ENCODE measurements at places on chromosomes 13 and 19.

- no peak for DNase-seq
Measured at GRCh38 chr13:65582160-65582559, 1648.0 kb downstream of the PCDH9 start.

GRCh38 chr19:16715611-16716010 is 4.0 kb upstream of the NWD1 start:
- no peak for DNase-seq

DNA sequence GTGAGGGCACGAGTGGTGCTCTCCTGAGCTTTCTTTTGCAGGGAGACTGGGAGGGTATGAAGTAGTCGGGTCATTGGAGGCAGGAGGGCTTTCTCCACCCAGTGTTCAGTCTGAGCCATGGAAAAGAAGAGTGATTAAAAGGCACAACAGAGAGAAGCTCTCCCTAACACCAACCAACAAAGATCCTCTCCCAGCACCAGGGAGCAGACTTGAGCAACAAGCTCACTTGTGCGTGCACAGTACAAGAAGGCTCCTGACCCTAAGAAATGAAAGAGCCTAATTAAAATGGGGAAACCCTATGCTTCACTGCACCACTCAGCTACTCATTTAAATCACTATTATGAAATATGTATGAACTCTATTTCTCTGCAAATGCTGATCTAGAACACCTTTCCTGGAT is 276.3 kb upstream of the SOX21 start:
- no peak for DNase-seq

- DNase-seq, result no peak
Measured at GRCh38 chr19:4722671-4723594, 709 bp downstream of the DPP9 start.

DNA sequence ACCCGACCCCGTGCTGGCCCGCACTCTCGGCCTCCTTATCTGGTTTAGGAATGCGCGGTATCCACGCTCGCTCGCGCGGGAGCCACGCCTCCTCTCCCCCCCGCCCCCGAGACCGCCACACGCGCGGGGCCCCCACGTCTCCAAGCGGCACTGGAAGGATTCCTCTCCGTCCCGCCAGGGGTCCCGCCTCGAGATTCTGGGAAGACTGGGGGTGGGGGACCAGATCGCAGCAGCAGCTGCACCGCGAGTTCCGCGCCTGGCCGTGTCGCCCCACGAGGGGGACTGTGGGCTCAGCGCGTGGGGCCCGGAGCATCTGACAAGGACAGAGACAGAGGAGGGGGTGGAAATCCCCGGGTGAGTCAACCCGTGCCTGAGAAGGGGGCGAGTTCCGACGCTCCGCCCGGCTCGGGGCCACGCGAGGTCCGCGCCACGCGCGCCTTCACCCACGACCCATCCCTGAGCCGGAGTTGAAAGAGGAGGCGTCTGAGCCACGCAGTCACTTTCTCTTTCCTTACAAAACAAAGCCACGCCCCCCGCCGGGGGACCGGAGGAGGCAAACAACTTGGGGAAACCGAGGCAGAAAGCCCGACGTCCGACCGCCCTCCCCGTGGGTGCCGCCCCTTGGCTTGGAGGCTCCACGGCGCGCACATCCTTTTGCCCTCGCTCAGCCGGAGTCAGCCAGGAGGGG is 814 bp downstream of the S1PR2 start:
- DNase-seq, result peak; percentile 84

GRCh38 chr13:19695428-19695827 is 62.0 kb downstream of the MPHOSPH8 start:
- DNase-seq, result no peak

- no peak for DNase-seq
Measured at GRCh38 chr13:74794582-74794981, 660.4 kb upstream of the KLF12 start.

- DNase-seq, result no peak
Measured at GRCh38 chr19:14503285-14503684, 7.4 kb upstream of the GIPC1 start.

DNA sequence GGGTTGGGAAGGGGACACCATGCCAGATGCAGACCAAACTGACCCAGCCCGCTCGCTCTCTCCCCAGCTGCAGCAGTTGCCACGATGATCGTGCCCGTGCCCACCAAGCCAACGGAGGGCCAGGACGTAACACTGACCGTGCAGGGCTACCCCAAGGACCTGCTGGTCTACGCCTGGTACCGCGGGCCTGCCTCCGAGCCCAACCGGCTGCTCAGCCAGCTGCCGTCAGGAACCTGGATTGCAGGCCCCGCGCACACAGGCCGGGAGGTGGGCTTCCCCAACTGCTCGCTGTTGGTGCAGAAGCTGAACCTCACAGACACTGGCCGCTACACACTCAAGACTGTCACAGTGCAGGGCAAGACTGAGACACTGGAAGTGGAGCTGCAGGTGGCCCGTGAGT is 8.8 kb downstream of the CEACAM16 start:
- DNase-seq, result no peak

DNA sequence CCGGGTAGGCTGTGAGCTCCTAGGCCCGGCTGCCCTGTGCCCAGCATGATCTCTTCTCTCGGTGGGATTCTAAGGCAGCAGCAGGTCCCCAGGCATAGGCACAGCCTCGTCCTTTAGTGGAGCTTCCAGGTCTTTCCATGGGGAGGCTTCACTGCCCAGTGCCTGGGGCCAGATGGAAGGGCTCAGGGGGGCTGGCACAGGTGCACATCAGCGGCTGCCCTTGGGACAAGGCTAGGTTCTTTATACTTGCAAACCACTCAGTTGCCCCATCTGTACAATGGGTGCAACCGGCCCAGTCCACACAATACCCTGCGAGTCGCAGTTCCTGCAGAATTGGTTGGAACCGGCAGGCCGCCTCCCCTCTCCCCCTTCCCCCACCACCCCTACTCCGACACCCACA is 14.2 kb downstream of the KCTD15 start:
- DNase-seq, result no peak

- DNase-seq, result no peak
Measured at GRCh38 chr13:99966064-99966805, 5.3 kb downstream of the ZIC5 start.

DNA sequence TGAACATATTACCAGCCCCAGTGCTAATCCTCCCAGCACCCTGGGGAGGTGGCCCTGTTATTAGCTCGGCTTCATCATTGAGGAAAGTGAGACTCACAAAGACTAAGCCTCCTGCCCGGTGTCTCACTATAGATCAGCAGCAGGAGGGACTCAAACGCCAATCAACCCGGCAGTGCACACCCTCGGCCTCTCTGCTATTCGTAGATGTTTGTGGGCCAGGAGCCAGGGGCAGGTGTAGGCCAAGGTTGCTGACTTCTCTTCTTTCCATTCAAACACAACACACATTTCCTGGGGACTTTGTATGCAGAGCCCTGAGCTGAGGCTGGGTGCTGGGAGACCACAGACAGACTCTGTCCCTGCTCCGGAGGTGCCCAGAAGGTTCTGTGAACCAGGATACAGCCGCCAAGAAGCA is 9.4 kb upstream of the SBK3 start:
- DNase-seq, result no peak

- DNase-seq, result peak; percentile 71
Measured at GRCh38 chr19:39410017-39410830, 2.2 kb upstream of the PLEKHG2 start.

- no peak for DNase-seq
Measured at GRCh38 chr13:110520431-110521295, 40.9 kb downstream of the RAB20 start.

- DNase-seq, result no peak
Measured at GRCh38 chr19:6887316-6887715, at the start of gene ADGRE1. ADGRE1 (plus strand) TSS chr19:6887579; CDS start chr19:6887609, 30 bp downstream.

DNA sequence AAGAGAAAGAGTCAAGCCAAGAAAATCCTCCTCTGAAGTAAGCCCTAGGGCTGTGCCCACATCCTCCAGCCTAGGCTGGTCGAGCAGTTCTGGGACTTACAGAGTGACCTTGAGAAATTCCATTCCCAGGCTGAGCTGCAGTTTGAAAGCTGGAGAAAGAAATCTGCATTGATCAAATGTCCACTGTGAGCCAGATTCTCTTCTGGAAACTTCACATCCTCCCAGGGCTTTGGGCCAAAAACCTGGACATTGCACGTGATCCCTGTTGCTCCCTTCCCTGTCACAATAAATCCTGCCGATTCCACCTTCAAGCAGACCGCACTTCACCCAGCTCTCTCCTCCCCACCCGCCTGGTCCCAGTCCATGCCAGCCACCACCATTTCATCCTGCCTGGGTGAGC is 15.7 kb downstream of the TMEM143 start:
- no peak for DNase-seq

DNA sequence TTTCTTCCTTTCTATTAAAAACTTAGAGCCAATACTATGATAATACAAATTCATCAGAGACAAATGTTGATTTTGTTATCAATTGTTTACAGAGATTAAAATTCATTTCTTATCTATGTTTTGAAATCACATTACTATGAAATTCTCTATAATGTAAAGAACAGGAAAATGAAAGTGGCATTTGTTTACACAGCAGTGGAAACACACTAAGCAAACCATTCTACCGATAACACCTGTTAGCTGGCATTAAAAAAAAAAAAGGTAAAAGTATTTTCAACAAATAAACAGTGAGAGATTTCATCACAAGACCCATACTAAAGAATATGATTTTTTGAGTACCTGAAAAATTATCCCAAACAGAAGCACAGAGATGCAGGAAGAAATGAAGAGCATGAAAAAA is 4.8 kb upstream of the CCDC70 start:
- no peak for DNase-seq

DNA sequence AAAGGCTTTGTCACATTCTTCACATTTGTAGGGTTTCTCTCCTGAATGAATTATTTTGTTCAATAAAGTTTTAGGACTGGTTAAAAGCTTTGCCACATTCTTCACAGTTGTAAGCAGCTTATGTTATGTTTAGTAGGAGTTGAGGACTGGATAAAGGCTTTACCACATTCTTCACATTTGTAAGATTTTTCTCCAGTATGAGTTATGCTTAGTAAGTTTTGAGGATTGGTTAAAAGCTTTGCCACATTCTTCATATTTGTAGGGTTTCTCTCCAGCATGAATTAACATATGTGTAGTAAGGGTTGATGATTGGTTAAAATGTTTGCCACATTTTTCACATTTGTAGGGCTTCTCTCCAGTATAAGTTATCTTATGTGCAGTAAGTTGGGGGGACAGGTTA is 79.9 kb downstream of the ZNF431 start:
- no peak for DNase-seq

DNA sequence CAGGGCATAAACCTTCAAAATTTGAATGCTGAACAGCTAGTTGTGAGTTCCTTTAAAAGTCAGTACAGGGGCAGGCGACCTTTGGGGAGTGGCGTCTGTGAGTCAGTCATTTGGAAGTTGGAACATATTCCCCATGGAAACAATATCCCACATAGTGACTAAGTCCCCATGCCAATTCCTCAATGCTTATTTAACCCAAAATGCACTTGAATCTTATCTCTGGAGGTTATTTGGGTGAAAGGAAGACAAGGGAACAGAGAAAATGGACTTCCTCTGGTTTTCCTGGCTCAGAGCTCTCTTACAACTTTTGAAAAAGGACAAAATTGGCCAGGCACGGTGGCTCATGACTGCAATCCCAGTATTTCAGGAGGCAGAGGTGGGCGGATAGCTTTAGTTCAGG is 479.2 kb upstream of the NBEA start:
- DNase-seq, result no peak

DNA sequence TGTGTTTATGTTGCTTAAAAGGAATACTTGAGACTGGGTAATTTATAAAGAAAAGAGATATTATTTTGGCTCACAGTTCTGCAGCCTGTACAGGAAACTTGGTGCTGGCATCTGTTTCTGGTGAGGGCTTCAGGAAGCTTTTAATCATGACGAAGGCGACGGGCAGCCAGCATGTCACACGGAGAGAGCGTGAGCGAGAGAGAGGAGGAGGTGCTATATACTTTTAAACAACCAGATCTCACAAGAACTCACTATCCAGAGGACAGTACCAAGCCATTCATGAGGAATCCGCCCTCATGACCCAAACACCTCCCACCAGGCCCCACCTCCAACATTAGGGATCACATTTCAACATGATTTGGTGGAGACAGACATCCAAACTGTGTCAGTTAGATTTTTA is 163.4 kb upstream of the TSC22D1 start:
- no peak for DNase-seq

DNA sequence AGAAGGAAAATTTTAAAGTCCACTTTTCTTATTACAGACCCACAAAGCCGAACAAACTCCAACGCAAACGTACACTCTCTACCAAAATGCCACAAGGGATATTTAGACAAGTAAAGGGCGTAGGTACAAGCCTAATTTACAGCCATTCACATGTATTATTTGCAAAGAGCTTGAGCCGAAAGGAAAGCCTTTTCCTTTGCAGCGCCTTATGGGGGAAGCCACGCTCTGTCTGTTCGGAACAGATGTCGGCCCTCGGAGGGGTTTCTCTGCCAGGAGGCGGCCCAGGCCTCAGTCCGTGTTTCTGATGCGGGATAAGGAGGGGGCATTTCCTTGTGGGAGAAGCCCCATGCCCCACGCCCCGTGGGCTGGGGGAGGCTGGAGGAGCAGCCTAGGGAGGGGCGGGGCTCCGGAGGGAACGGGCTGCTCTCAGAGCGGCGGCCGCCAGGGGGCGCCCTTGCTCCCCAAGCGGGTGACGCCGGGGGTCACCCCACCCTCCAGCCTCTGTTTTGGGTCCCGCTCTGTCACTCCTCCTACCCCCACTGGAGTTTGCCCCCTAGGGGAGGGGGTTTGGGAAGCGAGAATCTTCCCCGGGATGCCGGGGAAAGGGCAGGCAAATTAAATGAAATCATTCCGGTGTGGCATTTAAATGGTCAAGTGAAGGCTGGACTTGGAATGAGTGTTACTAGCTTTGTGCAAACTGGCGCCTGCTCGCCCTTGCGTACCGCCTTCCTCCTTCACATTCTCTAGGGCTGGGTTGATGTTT is 2.9 kb downstream of the HTR2A start:
- DNase-seq, result peak; percentile 89

- no peak for DNase-seq
Measured at GRCh38 chr13:19321222-19321621, 139.6 kb upstream of the TUBA3C start.

DNA sequence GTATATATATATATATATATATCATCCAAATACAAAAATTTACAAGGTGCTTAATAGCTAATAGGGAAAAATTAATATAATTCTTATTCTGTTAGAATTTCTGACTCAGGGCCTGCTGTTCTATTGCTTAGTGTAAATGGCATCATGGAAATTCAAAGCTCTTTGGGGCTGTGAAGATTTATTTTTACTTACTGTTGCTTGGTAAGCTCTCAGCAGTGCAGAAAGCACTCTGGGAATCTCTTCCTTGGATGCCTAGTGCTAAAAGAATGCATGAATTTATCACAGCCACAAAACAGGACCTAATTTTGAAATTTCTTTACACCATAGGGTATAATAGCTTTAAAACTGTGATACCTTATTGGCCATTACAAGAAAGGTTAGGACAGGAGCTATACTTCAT is 69.3 kb upstream of the SLAIN1 start:
- no peak for DNase-seq

- peak; percentile 67 for DNase-seq
Measured at GRCh38 chr19:49224879-49225278, 67.3 kb downstream of the TRPM4 start.

- no peak for DNase-seq
Measured at GRCh38 chr19:31226151-31226935, 122.9 kb downstream of the TSHZ3 start.
